ENCODE measurements at places on chromosomes 7 and 10.

GRCh38 chr10:114766470-114766869, 55.1 kb upstream of the FHIP2A start:
- DNase-seq: no peak

GRCh38 chr10:59006511-59007306, 169.7 kb upstream of the PHYHIPL start:
- peak; percentile 67 for DNase-seq

GRCh38 chr7:155259866-155260497, 37.7 kb upstream of the INSIG1 start:
- no peak for DNase-seq

DNA sequence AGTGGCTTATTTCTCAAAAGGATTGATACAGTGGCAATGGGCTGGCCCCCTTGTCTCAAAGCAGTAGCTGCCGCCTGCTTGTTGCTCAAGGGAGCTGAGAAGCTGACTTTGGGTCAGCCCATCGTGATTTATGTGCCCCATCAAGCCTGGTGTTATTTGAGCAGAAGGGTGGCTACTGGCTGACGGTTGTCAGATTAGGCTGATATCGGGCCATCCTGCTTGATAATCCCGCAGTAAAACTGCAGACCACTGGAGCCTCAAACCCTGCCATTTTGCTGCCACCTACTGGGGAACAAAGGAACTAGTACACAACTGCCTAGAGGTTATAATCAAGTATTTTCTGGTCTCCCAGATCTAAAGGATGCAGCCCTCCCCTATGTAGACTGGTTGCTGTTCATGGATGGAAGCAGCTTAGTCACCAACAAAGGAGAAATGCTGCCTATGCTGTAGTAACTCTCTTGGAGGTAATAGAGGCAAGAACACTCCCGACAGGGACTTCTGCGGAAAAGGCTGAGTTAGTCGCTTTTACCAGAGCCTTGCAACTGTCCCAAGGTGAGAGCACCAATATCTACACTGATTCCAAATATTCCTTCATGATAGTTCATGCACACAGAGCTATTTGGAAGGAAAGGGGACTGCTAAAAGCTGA, 65.9 kb upstream of the ZNF92 start:
- DNase-seq: peak; percentile 60

DNA sequence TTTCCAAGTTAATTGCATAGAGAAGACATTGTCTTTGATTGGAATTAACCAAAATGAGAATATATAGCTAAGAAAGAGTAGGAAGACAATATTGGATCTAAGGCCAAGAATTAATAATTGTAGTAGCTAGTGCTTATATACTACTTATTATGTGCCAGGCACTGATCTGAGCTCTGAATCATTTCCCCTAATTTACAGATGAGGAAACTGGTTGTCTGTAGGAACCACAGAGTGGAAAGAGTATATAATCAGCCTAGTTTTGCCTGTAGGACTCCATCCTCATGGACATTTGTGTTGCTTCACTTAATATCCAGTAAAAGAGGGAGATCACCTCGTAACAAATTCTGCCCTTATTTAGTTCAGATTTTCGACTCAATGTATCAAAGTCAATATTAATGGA, 127.9 kb downstream of the ARID5B start:
- DNase-seq: no peak

DNA sequence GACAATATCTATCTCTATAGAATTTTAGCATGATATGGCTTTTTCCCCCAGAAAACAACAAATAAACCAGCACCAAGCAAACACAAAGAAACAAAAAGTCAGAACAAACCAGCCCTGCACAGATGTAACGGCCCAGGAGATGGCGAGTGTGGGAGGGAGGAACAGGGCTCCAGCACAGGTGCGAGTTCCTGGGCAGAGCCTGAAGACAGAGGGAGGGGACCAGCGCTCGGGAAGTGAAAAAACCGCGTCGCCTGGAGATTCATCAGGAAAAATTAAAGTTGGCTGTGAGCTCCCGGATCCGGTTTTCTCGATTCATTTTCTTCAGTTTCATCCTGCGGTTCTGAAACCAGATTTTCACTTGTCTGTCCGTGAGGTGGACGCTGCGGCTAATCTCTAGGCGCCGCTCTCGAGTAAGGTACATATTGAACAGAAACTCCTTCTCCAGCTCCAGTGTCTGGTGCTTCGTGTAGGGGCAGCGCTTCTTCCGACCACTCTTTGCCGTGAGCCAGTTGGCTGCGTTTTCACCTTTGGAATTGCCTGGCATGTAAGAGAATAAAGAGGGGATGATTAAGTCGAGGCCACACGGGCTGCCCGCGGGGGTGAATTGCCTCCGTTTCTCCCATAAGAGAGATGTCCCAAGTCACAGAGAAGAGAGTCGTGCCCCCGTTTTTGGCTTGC, 2.3 kb downstream of the HOXA10 start:
- DNase-seq: peak; percentile 78

- DNase-seq: peak; percentile 53
Observed at GRCh38 chr7:143381427-143382125, 431 bp downstream of the ZYX start.

GRCh38 chr7:13628239-13629001, 361.0 kb downstream of the ETV1 start:
- peak; percentile 76 for DNase-seq

- DNase-seq: no peak
Observed at GRCh38 chr7:149718730-149719049, 54.7 kb downstream of the ZNF467 start.

GRCh38 chr10:132035476-132035875, 30.3 kb upstream of the JAKMIP3 start:
- no peak for DNase-seq

GRCh38 chr10:72086466-72087391, 1.6 kb downstream of the SPOCK2 start:
- no peak for DNase-seq

DNA sequence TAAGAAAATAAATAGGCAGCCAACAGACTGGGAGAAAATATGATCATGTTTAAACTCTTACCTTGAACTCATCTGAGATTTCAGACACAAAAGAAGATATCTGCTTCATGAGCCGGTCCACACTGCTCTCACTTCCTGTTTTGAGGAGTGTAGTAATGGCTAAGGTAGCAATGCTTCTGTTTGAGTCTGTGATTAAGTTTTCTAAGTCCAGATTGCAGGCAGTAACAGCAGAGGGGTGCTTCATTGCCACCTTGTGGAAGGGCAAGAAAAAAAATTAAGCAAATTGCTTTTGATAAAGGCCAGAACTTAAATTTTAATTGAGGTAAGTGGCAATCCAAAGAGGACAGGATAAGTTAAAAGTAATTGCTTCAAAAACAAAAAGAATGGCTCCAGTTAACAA, 69.1 kb downstream of the MEST start:
- DNase-seq: peak; percentile 44

DNA sequence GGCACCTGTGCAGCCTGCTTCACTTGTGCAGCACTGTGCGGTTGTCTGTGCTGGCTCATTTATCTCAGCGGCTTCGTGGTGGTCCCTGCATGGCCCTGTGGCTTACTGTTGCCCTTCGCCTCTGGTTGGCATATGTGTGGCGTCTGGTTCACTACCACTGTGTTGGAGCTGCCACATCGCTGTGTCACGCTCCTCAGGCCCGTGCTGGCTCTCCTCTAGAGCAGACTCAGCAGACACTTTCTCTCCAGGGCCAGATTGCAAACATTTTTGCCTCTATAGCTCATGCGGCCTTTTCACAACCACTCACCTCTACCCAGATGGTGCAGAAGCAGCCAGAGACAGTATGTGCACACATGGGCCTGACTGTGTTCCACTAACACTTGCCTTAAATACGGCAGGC, 37.9 kb downstream of the PPP2R2D start:
- DNase-seq: no peak

All from ELR (cell line).